ENCODE measurements at places on chromosomes 3 and 15. TPM values are rescaled to one million over a fixed set of nuclear protein-coding genes. Genes with fewer than 3 reads are reported as not detected.

DNA sequence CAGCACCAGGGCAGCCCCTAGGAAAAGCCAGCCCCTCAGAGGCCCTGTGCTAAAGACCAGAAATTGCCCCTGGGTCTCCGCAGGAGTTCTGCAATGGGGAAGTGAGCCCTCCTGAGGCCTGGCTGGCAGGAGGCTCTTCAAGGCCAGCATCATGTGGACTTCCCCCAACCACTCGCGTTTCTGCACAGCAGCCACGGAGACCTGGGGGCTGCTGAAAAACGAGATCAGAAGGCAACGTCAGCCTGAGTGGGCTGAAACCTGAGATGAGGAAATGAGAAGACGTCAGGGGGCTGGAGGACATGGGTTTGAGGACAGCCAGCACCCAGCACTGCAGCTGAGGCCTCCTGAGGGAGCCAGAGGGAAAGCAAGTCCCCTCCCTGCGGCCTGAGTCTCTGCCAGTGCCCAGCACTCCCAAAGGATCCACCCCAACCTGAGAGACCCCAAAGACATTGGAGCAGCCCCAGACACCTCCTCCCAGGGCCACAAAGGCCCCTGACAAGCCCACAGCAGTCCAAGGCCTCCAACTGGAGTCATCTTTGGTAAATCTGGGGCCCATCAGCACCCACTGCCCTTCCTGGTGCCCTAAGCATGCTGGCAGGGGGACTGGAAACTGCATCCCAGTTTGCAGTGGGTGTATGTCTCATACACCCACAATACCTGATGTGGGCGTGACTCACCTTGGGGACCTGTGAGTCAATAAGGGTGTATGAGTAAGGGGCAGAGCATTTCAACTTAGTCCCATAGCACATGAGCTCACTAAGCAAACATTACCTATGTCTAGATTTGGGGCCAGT, 29.2 kb upstream of the CYP11A1 start:
- peak; percentile 94 for DNase-seq

- no peak for DNase-seq
These were observed 25.4 kb downstream of the PDIA5 start for GRCh38 chr3:123092243-123092642.

CDAN1 gene
- 4.2 TPM for total RNA-seq

DNA sequence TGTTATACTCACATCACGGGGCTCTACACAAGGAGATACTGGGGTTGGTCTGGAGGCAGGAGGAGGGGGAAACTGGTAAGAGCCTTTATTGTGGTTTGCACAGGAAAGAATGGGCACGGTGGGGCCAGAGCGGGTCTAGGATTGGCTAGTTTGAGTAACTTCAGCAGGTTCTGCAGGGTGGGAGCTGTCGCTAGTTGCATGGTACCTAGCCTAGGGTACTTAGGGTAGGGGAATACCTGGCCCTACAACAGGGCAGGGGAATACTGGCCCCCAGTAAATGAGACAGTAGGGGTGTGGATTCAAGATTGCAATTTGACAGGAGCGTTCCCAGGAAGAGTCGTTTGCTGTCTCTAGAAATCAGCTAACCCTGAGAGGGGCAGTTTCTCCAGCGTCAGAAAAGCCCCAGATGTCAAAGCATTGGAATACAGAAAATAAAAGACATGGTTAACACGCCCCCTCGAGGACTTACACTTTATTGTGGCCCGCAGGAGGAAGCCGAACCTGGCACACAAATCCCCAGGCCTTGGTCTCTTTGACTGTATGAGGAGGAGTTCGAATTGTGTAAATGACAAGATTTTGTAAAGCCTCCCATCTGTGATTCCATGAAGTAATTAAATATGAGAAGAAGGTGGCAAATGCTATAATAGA, 32.0 kb downstream of the ST8SIA2 start:
- DNase-seq: no peak

GRCh38 chr15:79034284-79034683, 56.3 kb downstream of the RASGRF1 start:
- DNase-seq: no peak
